Activated CD8-positive, alpha-beta memory T cell treated with anti-CD3 and anti-CD28 coated beads, Interleukin-2, amount 50 U/mL, for 4 hours (primary cell): ENCODE measurements at places on chromosomes 6 and 20.
A peak's percentile ranks its signal among the peaks of the same experiment; 100 is the strongest.

- no peak for DNase-seq
These were observed 82.9 kb upstream of the MARCKS start for GRCh38 chr6:113774127-113774825.

DNA sequence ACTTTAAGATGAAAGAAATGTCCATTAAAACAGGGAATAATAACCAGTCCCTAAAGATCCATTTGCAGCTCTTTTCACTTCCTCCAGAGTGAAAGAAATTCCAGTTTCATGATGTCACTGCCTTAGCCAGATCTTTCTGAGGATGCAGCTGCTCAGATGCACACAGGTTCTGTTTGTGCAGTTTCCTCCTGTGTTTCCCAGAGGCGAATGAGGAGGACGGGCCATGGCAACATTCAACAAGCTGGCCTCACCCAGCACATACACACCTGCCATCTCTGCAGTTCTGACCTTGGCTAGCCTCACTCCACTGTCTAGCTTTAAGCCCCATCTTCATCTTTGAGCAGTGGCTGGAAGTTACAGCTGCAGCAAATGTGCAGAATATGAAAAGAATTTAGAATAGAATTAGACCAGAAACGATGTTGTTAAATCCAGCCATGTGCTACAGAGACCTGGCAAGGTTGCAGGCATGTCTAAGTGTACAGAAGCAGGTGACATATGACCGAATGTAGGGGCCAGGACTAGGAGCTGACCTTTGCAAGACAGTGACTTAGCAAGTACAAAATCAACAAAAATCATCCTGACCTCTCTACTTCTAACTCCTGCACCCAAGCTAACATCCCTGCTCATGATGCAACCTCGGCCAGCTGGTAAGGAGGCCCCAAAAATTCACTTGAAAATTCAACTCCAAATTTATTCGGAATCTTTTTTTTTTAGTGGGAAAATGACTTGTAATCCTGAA is 35.0 kb downstream of the FAM50B start:
- no peak for DNase-seq

DNA sequence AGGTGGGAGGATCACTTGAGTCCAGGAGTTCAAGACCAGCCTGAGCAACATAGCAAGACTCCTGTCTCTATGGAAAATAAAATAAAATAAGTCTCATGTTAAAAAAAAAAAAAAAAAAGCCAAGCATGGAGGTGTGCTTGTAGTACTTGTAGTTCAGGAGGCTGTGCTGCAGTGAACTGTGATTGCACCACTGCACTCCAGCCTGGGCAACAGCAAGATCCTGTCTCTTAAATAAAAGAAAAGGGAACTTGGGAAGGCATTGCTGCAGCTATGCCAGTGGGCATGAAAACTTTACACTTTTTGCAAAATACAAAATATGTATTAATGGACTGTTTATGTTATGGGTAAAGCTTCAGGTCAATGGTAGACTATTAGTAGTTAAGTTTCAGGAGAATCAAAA is 37.5 kb upstream of the REV3L start:
- no peak for DNase-seq

DNA sequence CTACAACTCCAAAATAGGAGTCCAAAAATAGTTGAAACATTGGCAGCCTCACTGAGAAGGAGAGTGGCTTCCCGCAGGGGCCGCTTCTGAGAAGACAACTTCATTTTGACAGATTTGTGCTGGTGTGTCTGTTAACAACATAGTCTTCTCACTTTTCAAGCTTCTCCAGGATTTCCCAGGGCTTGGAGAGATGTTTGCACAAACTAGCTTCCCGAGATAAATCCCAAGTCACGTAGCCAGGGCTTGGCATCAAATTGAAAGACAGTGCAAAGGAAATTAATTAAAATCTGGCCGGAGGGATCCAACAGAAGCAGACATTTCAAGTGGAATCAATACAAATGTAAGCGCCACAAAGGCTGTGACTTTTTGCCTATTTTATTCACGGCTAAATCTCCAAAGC is 630.2 kb downstream of the DHX35 start:
- DNase-seq = no peak

DNA sequence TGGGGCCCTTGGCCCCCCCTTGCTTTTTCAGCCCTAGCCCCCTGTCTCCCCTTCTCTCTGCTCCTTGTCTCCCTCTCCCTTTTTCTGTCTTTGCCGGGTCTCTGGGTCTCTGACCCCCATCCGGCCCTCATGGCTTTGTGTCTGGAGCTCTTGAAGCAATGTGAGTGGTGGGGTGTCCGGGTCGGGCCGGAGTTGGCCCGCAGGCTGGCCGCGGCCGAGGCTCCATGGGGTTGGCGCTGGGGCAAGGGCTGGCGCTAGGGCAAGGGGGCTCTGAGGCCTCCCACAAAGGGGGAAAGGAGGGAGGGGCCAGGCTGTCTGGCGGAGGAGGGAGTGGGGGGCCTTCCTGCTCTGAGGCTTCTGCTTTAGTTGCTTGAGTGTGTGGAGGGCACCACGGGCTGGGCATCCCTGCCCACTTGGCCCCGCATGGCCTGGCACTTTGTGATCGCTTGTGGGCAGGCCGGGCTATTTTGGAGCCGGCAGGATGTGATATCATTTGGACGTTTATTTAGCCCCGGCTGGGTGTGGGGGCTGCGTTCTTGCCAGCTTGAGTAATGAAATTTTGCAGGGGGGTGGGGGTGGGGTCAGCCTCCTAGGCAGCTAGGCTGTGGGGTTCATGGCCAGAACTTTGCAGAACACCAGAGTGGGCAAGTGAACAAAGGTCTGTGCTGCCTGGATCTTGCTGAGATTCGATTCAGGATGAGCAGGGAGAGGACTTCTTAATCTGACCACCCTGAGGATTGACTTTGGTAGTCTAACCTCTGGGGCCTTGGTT is 78.7 kb upstream of the MYL9 start:
- DNase-seq = no peak

DNA sequence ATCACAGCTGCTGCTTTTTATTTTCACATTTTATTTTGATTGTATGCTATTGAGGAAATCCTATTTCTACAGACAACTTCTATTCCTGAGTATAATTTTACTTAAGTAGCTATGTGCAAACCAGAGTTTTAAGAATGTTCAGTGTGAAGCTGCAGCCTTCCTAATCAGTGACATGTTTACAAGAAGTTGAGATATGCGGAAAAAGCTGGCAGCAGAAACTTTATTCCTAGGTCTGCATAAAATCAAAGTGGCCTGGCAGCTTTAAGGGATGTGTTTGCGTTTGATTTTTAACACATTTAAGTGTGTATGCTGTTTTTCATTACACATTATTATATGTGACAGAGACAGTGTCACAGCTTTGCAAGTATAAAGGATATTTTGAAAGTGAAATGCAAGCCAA is 26.3 kb downstream of the MAPK14 start:
- DNase-seq = no peak

GRCh38 chr20:4844751-4845465 is 123.2 kb downstream of the PRND start:
- no peak for DNase-seq

DNA sequence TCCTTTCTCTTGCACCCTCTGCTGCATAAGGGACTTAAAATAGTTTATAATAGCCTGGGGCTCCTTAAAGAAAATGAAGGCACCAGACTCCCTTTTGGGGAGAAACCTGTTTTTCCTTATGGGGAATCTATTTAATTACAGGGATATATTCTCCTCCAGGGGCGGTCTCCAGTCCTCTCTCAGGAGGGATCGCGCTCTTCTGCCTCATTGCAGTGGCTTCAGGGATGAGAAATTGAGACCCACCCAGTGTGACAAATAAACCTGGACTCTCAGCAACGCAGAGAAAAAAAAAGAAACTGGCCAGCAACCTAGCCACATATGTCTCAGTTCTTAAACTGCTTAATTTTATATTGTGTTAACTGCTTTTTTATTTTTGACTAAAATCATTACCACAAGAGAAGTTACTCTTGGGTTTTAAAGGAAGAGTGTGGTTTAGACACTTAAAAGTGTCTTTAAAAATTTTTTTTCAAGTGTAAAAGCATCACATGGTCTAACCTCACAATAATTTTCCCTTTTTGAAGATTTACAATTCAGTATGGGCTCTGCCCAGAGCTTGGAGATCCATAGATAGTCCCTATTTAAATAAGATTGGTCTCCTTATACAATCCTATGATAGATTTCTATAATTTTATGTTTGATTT is 11.7 kb upstream of the GOPC start:
- DNase-seq = no peak

DNA sequence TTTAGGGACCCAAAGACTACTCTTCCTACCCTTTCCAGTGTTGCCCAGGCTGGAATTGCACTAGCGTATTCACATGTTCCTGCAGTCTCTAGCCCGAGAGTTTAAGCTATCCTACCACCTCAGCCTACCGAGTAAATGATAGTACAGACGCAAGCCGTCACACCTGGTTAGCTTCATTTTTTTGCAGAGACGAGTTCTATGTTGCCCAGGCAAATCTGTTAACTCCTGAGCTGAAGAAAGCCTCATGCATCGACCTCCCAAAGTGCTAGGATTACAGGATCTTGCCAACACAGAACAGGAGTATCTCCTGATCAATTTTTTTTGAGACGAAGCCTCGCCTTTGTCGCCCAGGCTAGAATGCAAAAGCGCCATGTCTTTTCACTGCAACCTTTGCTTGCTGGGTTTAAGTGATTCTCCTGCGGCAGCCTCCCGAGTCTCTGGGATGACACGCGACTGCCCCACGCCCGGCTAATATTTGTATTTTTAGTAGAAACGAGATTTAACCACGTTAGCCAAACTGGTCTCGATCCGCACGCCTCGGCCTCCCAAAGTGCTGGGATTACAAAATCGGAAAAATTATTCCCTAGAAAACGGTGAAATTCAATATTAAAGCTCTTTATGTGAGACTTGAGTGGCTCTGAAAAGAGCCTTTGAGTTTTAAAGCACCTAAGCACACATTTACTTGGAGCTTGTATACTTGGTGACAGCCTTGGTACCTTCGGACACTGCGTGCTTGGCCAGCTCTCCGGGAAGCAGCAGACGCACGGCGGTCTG is 128.5 kb downstream of the HFE start:
- no peak for DNase-seq

- DNase-seq = no peak
These were observed 46.4 kb upstream of the SPDEF start for GRCh38 chr6:34602318-34603111.

GRCh38 chr6:21200134-21200870 is 393.2 kb upstream of the SOX4 start:
- DNase-seq = no peak

GRCh38 chr6:71123051-71123450 is 165.6 kb upstream of the OGFRL1 start:
- no peak for DNase-seq

- no peak for DNase-seq
These were observed 10.8 kb downstream of the GPR31 start for GRCh38 chr6:167146977-167147376.

GRCh38 chr6:133951881-133952814 is 876 bp upstream of the TBPL1 start:
- DNase-seq = peak; percentile 45

GRCh38 chr6:147000545-147001488 is 203.4 kb upstream of the STXBP5 start:
- DNase-seq = no peak

DNA sequence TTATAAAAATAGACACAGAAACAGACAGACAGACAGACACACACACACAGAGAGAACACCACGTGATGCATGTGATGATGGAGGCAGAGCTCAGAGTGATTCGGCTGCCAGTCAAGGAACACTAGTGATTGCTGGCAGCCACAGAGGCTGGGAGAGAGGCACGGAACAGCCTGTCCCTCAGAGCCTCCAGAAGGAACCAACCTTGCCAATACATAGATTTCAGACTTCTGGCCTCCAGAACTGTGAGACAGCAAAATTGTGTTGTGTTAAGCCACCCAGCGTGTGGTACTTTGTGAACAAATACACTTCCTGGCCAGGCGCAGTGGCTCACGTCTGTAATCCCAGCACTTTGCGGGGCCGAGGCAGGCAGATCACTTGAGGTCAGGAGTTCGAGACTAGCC is 9.5 kb upstream of the PARD6B start:
- DNase-seq = no peak

DNA sequence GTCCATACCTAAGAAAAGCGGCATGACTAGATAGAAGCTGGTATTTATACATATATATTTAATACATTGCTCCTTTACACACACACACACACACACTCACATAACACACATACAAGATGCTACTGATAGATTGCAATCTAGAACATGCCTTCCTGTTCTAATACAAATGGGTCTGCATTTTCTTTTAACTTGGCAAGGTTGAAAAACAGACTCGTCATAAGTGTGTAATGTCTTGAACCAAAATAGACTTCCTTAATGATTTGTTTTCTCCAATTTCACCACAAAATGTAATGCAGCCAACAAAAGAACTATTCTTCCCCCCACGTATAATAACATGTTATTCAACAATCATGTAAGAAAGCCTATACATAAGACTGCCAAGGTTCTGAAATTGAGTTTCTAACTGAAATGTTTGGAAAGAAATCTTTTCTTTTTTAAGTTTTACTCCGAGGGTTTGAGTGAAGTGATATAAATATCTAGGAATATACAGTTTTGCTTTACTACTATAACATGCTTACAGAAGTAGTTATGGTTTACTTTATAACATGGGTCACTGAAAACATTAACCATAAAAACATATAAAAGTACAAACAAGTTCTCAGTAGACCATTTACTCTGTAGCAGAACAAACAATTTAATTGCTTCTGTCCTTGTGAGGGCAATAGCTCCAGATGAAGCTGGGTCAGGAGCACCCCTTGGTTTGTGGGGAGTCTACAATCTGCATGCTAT is 207.5 kb downstream of the FOXC1 start:
- DNase-seq = no peak

DNA sequence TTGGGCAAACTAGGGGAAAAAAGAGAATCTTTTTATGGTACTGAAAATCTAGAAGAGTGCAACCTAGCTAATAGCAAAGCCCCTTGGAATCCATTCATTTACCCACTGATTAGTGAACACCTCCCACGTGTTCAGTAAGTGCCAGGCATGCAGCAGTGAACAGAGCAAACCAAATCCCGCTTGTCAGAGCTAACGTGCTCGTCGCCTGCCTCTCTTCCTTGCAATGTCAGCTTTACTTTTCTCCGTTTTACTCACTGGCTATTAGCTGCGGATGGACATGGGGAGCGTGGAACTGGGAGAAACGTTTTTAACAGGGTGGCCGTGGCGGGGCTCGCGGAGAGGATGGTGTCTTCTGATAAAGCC is 120.4 kb downstream of the SYNDIG1 start:
- no peak for DNase-seq

DNA sequence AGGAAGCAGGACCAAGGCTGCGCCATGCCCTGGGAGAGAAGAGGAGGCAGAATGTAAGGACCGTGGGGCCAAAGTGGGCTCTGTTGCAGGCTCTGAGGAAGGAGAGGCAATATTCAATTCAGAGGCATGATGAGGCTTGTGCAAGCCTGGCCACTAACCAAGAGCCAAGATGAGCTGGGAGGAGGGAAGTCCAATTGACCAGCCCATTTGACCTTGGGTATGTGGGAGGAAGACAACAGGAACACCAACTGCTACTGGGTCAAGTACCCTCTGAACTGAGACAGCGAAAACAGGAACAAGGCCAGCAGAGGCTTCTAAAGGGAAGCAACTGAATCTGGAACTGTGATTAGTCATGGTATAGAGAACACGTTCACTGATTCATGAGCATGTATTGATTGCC is 779.6 kb downstream of the MAFB start:
- DNase-seq = no peak

GRCh38 chr6:36113703-36114102 is 16.6 kb upstream of the MAPK13 start:
- DNase-seq = no peak

- no peak for DNase-seq
These were observed 100.9 kb downstream of the TMEM242 start for GRCh38 chr6:157222201-157222981.

GRCh38 chr6:163999475-164000125 is 585.1 kb downstream of the QKI start:
- DNase-seq = no peak
